ENCODE measurements at places on chromosomes 5 and 9.

DNA sequence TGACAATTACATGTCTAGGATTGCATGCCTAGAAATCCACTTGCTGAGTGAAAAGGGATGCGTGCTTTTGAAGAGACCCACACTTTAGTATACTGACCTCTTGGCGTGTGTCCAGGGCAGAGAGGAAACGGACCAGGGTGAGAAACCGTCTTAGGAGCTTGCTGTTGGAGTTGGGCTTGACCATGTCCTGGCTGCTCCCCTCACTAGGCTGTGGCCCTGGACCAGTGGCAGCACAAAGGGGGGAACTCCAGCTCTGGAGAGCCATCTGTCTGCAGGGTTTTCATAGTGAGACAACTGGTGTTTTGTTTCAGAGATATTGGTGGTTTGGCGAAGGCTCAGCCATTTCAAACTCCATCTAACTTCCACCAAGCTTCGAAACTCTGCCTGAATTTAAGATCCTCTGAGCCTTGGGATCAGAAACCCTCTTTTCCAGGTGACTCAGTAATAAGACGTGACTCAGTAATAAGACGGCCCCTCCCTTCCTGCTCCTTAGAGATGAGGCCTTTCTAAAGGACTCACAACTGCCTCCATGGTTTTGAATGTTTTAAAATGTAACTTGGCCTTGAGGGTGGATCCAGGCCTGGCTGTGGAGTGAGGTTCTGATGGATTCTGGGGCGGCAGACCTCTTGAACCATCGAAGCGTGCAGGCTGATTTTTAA is 165.8 kb downstream of the MELK start:
- DNase-seq = no peak

- DNase-seq = no peak
Measured at GRCh38 chr9:96453625-96454024, 3.7 kb downstream of the HABP4 start.

GRCh38 chr5:1744393-1745122 is 55.1 kb downstream of the MRPL36 start:
- DNase-seq = no peak

DNA sequence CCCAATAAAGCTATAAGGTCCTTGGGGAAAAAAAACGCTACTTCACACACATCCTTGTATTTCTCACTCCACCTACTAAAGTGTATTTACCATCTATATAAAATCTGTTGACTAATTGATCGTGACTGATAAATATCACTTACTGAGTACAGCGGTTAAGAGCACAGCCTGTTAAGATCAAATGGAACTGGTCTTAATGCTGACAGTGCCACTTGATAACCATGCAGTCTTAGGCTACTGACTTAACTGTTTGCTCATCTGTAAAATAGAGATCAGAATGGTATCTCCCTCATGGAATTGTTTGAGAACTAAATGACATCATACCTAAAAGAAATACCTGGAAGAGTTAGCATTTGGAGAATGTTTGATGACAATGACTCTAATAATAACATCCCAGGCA is 67.5 kb downstream of the ZFAND5 start:
- no peak for DNase-seq

- DNase-seq = no peak
Measured at GRCh38 chr5:160496334-160496733, 74.7 kb downstream of the PTTG1 start.

DNA sequence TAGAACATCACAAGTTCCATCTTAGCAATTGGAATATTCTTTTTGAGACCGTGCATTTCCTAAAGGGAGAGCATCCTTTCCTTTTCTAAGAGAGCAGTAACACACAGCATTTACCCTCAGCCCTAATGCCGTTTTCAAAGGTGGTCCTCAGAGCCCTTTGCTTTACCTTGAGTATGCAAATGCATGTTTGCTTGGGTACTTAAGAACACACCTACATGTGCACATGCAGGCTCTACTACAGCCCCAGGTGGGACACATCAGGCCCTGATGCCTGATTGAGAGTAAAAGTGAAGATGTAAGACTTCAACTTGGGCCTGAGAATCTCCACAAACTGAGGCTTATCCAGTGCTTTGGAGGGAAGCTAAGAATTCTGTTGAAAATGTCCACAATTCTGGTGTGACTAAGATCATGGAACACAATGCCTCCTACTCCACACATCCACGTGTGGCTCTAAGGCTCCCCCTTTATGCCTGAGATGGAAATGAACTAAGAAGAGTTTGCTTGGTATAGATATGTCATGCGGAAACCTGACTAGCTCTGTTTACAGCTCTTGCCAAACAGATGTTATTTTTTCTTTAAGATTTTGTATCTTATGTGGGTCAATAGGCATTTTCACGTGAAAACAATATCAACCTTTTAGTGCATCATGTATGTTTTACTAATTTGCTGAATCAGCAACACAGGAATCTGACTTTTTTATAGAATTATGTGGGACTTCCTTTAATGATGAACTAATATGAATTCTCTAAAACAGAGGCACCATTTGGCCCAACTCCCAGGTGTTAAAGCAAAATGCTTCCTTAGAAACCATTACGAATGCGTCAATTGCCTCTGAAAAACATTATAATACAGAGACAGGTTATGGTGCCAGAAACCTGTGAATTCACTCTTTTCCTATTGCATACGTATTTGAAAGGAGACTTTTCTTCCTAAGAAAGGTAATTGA is 48.9 kb upstream of the SLC2A8 start:
- DNase-seq = peak; percentile 4

GRCh38 chr5:87686975-87687374 is 274.2 kb upstream of the CCNH start:
- DNase-seq = no peak

- DNase-seq = no peak
Measured at GRCh38 chr9:20599195-20599594, 23.1 kb downstream of the MLLT3 start.

- DNase-seq = no peak
Measured at GRCh38 chr5:72988769-72989168, 32.9 kb downstream of the FCHO2 start.

DNA sequence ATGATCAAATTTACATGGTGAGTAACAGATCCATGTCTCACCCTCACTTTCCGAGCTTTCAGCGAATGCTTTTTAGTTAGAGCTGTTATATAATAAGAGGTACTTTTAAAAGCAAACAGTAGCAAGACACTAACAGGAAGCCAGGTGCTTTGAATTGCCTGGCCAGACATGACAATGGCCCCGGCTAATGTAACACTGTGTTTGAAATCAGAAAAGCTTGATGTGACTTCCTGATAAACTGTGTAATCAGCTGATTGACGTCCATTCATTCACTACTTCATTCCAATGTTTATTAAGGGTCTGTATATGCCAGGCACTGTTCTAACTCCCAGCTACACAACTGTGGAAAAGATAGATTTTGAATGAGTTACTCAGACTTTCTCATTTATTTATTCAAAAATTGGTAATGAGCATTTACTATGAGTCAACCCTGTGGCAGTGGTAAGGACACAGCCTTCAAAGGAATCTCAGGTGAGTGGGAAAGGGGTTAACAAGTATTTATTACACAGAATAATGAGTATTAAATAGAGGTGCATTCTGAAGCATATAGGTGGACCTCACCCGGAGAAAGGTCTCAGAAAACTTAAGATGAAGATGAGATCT is 26.6 kb downstream of the DPYSL3 start:
- DNase-seq = no peak

GRCh38 chr5:84816746-84817547 is 432.3 kb upstream of the EDIL3 start:
- DNase-seq = no peak

GRCh38 chr9:127224178-127224882 is 40.2 kb upstream of the GARNL3 start:
- peak; percentile 77 for DNase-seq

- no peak for DNase-seq
Measured at GRCh38 chr5:123181394-123181801, 92.4 kb downstream of the PRDM6 start.

DNA sequence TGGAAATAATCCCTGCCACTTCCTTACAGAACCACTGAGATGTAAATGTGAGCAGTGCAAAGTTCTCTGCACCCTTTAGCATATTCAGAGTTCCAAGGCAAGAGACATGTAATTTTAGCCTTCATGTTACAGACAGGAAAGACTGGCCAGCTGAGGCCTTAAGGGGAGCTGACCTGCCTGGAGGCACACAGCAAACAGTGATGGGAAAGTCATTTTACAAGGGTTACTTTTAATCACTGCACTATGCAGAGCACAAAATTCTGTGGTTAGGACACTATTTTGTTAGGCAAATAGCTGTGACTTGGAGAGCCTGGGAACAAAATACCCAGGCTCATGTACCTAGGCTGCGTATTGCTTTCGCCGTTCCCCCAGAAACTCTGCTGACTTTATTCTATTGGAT is 30.2 kb upstream of the TNIP1 start:
- no peak for DNase-seq

- no peak for DNase-seq
Measured at GRCh38 chr9:130471411-130472183, 26.8 kb downstream of the ASS1 start.

GRCh38 chr5:59317774-59318205 is 575.7 kb downstream of the PDE4D start:
- DNase-seq = no peak

DNA sequence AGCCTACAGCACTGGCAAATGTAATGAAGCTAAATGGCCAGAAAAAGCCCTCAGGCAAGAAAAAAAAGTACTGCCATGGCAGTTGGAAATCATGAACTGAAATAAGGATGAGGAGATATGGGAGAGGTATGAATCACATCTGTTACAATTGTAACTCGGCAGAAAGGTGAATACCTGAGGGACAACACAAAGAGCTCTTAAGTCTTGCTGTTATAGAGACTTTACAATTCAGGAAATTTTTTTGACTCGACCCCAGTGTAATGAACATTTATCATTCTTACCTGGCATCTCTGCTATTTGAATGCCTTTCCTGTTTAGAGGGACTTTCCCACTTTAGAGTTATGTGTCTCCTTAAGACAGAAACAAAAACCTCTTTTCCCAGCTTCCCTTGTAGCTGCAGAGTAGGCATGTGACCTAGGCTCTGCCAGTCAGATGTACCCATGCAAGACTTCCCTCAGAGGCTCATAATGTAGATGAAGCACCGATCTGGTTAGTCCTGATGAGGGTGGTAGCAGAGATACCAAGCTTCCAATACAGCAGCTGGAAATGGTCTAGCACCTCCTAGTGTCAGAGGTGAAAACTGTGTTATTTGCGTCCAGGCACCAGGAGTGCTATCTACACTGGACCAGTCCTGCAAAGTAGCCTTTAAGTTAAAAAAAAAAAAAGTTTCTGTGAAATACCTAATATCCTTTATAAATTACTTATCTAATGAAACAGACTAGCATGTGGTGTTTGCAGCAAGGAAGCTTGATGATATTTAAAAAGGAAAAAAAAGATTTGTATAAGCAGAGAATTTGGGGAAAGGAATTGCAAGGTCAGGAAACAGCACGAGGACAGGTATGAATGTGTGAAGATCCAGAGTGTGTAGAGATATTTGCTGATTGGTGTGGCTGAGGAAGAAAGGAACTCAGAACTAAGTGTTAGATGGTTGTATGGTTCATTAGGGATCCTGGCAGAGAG is 146.9 kb upstream of the SLC1A3 start:
- DNase-seq = no peak

- no peak for DNase-seq
Measured at GRCh38 chr9:3850098-3850497, 324.3 kb upstream of the RFX3 start.

DNA sequence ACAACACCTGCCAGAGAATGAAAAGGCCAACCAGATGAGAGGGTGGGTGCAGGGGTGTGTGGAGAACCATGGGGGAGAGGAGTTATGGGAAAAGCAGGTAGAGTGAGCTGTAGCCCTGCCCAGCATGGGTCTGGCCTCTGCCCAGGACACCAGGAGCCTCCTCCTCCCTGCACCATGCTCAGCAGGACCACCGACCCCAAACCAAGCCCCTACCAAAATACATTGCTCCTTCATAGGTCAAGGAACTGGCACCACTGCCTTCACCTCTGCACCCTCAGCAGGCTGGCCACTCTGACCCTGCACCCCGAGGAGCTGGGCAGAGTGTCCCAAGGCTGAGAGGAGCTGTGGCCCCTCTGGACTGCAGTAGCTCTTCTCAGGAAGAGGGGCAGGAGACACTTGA is 102.0 kb downstream of the NSG2 start:
- no peak for DNase-seq

- no peak for DNase-seq
Measured at GRCh38 chr9:90929626-90930025, 128.0 kb downstream of the SYK start.

- no peak for DNase-seq
Measured at GRCh38 chr9:114278881-114279570, 43.9 kb upstream of the ORM1 start.

- DNase-seq = no peak
Measured at GRCh38 chr5:129063483-129064113, 31.0 kb upstream of the ISOC1 start.

DNA sequence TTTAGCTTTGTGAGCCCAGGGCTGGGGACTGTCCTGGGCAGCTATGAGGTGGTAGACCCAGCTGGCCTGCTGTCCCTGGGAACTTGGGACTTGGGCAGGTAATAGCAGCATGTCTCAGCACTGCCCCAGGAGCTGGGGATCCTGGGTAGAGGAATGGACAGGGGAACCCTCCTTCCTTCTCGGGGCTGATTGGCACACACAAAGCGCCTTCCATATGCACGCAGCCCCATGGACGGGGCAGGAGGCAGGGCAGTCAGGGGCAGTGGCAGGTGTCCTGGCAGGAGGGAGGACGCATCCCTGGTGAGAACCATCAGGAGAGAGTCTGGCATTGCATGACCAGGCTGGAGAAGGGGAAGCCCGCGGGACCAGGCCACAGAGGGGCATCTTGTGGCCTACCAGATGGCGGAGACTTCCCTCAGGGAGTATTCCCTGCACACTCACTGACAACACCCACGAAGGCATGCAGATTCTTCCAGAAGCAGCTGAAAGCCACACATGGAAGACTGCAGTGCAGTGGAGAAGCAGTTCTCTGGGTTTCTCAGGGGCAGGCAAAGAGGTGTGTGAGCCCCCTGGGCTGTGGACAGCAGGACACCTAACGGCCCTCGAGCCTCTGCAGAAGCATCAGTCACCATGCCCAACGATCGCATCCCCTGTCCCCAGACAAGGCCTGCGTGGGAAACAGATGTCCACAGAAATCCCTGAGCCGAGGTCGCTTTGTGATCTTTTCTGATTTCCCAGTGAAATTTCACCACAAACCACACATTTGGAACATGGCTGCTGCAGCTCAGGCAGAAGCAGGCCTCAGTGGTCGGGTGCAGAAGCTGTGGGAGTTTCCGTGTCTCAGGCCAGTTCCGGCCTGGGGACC is 7.0 kb upstream of the NKD2 start:
- DNase-seq = no peak

GRCh38 chr5:5335700-5336264 is 86.7 kb upstream of the ICE1 start:
- no peak for DNase-seq

DNA sequence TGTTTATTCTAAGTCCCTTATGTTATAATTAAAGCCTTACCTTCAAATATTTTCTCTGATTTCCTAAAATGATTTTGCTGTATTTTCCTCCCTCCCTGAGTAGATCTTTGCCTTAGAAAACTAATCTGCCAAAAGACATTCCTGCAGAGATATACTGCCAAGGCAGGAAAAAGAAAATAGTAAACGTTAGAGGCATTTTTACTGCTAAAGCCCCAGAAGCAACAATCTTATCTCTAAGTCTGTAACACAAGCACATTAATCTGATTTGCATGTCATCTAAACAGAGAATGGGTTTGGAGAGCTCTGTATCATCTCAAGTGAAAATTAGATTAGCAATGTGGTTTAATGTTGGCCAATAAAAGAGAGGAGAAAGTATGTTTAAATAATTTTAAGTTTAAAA is 847.7 kb downstream of the MAT2B start:
- no peak for DNase-seq

GRCh38 chr9:110135846-110136245 is 72.1 kb downstream of the C9orf152 start:
- DNase-seq = no peak

- DNase-seq = no peak
Measured at GRCh38 chr9:76433836-76434235, 25.1 kb upstream of the GCNT1 start.
